Pancreas (tissue), 10 donors: ENCODE measurements at places on chromosomes 2 and 18.

- no peaks in the 10 kb centered on the region for H3K27me3 ChIP-seq
These were observed 40.2 kb upstream of the ITM2C start for GRCh38 chr2:230824406-230824978.

DNA sequence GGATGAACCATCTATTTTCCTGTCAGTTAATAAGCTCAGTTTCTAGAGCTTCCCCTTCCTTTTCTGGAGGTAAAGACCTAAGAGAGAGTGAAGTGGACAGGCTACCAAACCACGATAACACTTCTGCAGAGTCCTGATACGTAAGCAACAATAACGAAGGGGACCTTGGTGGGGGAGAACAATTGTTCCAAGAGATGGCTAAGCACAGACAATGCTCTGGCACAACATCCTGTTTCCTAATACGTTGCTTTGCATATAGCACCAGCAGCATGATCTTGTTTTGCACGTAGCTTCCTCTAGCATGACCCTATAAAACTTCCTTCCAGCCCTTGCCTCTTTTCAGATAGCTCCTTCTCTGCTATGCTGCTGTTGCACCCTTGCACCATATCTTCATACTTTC is 247.3 kb downstream of the RAD51AP2 start:
- H3K27me3 ChIP-seq, result no peaks in the 10 kb centered on the region
- H3K27ac ChIP-seq, result no peak overlapping the region
- H3K36me3 ChIP-seq, result no peaks in the 10 kb centered on the region
- no peak for DNase-seq
- no peaks in the 10 kb centered on the region for H3K4me1 ChIP-seq

DNA sequence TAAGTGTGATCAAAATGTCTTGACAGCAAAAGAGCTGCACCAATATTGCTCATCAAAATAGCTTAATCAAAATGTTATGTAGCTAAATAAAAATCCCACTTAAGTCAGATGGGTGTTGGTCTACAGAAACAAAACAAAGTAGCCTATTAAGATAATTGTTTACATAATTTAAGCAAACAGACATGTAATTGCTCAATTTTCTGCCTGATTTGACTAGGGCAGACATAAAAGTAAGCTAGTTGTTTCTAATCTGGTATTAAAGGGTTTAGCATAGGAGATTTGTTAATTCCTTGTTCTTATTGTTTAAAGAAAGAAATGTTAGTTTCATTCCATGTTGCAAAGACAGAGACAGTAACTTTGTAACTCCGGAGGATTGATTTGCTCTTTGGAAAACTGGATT is 11.5 kb upstream of the FEZ2 start:
- no peaks in the 10 kb centered on the region for H3K4me1 ChIP-seq
- DNase-seq, result no peak
- H3K36me3 ChIP-seq, result no peaks in the 10 kb centered on the region
- no peaks in the 10 kb centered on the region for H3K27me3 ChIP-seq
- H3K27ac ChIP-seq, result no peak overlapping the region
- H3K4me3 ChIP-seq, result no peak overlapping the region

- H3K27me3 ChIP-seq, result no peaks in the 10 kb centered on the region
- H3K36me3 ChIP-seq, result no peaks in the 10 kb centered on the region
- H3K27ac ChIP-seq, result no peak overlapping the region
- H3K4me3 ChIP-seq, result no peak overlapping the region
These were observed 1.4 kb upstream of the ZNF396 start for GRCh38 chr18:35378574-35378896.

DNA sequence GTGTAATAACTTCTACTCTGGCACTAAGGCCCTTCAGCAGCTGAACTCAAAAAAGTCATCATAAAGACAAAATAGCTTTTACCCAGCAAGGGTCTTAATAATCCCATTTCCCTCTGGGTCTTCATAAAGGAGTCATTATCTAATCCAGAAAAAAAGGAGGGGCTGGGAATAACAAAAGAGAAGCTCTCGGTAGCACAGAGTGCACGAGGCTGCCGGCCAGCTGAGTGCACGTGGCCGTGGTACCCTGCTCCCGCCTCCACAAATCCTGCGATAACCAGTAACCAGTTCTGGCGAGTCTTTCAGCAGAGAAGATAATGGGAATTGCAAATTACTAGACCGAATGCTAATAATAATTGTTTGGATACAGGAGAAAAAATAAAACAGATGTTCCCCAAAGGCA is 7.5 kb downstream of the NRP2 start:
- no peaks in the 10 kb centered on the region for H3K27me3 ChIP-seq
- H3K4me3 ChIP-seq, result no peak overlapping the region
- no peaks in the 10 kb centered on the region for H3K4me1 ChIP-seq
- no peak overlapping the region for H3K27ac ChIP-seq
- DNase-seq, result no peak
- H3K36me3 ChIP-seq, result no peaks in the 10 kb centered on the region

DNA sequence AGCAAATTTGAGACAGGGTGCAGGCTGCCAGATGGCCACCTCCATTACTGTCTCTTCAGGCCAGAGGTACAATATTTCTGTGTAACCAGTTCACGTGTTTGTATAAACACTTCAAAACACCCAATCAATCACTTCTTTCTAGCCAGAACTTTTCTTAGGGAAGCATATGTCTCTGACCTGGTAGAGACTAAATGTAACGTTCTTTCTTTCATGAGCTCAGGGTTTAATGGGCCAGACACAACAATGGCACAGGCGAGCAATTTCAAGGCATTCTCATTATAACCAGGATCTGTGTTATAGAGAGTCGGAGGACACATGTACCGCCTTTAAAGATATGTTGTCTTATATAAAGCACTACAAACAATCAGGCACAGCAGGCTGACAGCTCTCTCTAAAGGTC is 1846.4 kb upstream of the PIK3C3 start:
- no peaks in the 10 kb centered on the region for H3K27me3 ChIP-seq
- no peak for DNase-seq
- H3K4me1 ChIP-seq, result no peaks in the 10 kb centered on the region
- no peak overlapping the region for H3K4me3 ChIP-seq
- no peaks in the 10 kb centered on the region for H3K36me3 ChIP-seq

GRCh38 chr2:71419976-71420375 is 33.4 kb upstream of the DYSF start:
- no peak overlapping the region for H3K4me3 ChIP-seq
- H3K27me3 ChIP-seq, result no peaks in the 10 kb centered on the region
- H3K27ac ChIP-seq, result no peak overlapping the region
- DNase-seq, result no peak

GRCh38 chr2:20609995-20610357 is 40.9 kb downstream of the HS1BP3 start:
- no peaks in the 10 kb centered on the region for H3K4me1 ChIP-seq
- no peak overlapping the region for H3K4me3 ChIP-seq
- no peak overlapping the region for H3K27ac ChIP-seq
- no peaks in the 10 kb centered on the region for H3K27me3 ChIP-seq

- H3K4me3 ChIP-seq, result no peak overlapping the region
- no peaks in the 10 kb centered on the region for H3K4me1 ChIP-seq
- DNase-seq, result no peak
- H3K27ac ChIP-seq, result no peak overlapping the region
These were observed 168.5 kb upstream of the SLC39A10 start for GRCh38 chr2:195488567-195488966.

DNA sequence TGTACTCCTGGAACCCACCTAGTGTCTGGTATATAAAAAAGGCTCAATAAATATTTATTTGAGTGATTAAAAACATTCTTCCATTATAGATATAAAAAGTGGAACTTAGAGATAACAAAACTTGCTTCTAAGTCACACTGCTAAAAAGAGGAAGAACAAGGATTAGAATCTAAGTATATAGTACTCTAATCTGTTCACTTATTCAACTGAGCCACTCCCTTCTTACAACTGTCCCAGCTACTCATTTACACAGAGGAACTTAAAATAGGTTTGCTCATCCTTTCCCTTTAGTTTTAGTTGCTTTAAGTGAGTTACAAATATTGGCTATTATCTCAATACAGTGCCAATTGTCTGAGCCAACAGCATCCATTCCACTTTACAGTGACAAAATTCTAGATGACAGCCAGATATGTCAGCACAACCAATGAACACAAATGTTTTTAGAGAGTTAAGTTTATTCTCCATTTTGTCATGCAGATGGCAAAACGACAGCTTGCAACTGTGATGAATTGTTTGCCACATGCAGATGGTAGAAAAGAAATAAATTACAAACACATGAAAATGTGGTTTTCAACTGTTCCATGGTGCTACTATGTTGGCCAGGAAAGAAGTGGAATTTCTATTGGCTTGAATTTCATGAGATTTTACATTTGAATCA is 280.7 kb upstream of the ZC3H15 start:
- no peaks in the 10 kb centered on the region for H3K36me3 ChIP-seq
- no peaks in the 10 kb centered on the region for H3K4me1 ChIP-seq
- DNase-seq, result no peak
- no peak overlapping the region for H3K27ac ChIP-seq
- no peaks in the 10 kb centered on the region for H3K27me3 ChIP-seq

DNA sequence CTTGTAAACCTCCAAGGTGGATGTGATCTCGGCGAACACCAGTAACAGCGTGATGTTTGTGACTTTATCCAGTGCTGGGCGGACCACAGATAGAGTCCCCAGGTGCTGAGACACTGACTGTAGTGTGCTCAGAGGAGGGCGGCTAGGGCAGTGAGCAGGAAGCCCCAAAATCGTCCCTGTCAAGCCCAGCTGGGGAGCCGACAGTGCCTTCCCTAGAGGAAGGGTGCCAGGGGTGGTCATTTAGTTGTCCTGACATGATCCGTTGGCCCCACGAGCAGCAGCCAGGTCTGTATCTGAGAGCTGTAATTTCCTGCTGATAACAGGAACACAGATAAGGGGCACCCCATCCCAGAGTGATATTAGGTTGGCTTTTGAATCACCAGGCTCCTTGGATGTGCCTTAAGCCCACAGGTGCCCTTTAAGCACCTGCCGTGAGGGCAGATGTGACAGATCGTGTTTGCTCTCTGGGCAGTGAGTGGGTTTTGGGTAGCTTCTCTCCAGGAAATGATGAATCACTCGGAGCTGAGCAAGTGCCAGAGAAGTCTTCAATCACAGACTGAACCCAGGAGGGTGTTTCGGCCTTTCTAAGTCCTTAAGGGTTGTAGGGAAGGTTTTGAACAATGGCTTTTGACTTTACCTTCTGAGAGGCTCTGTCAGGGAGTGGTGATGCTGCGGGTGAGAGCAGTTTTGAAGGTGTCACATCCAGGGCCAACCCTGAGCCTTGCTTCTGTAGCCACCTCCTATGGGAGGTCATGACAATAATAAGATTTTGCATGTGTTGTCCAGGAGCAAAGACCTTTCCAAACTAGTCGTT is 7.7 kb downstream of the LPIN1 start:
- H3K4me3 ChIP-seq, result peak overlapping the region; percentile 3
- H3K27ac ChIP-seq, result peak overlapping the region; percentile 77
- peaks cover 18% of the 10 kb centered on the region for H3K4me1 ChIP-seq
- DNase-seq, result no peak
- no peaks in the 10 kb centered on the region for H3K36me3 ChIP-seq

GRCh38 chr2:208783184-208783583 is 376.6 kb downstream of the PTH2R start:
- DNase-seq, result no peak
- no peaks in the 10 kb centered on the region for H3K27me3 ChIP-seq
- no peak overlapping the region for H3K4me3 ChIP-seq
- no peak overlapping the region for H3K27ac ChIP-seq
- H3K4me1 ChIP-seq, result no peaks in the 10 kb centered on the region
- H3K36me3 ChIP-seq, result no peaks in the 10 kb centered on the region

- no peaks in the 10 kb centered on the region for H3K4me1 ChIP-seq
- H3K36me3 ChIP-seq, result no peaks in the 10 kb centered on the region
- no peak overlapping the region for H3K27ac ChIP-seq
These were observed 500.2 kb downstream of the EIPR1 start for GRCh38 chr2:2877427-2877826.

DNA sequence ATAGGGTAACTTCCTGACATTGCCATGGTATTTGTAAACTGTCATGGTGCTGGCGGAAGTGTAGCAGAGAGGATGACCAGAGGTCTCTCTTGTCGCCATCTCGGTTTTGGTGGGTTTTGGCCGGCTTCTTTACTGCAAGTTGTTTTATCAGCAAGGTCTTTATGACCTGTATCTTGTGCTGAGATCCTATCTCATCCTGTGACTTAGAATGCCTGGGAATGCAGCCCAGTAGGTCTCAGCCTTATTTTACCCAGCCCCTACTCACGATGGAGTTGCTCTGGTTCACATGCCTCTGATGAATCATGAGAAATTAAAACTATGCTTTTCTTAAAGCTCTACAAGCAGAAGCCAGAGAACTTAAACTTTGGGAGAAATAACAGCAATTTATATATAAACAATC is 12.7 kb upstream of the NFU1 start:
- H3K4me3 ChIP-seq, result no peak overlapping the region
- H3K27me3 ChIP-seq, result no peaks in the 10 kb centered on the region
- H3K27ac ChIP-seq, result no peak overlapping the region

GRCh38 chr2:201661366-201661765 is 18.1 kb upstream of the TMEM237 start:
- no peak for DNase-seq
- H3K4me3 ChIP-seq, result no peak overlapping the region
- no peaks in the 10 kb centered on the region for H3K27me3 ChIP-seq
- H3K27ac ChIP-seq, result no peak overlapping the region
- H3K4me1 ChIP-seq, result no peaks in the 10 kb centered on the region

- H3K4me1 ChIP-seq, result peaks cover 17% of the 10 kb centered on the region
- DNase-seq, result peak; percentile 46
- peak overlapping the region; percentile 88 for H3K4me3 ChIP-seq
- no peaks in the 10 kb centered on the region for H3K27me3 ChIP-seq
These were observed 514 bp downstream of the BCL2L11 start for GRCh38 chr2:111121028-111121827.

- H3K27ac ChIP-seq, result no peak overlapping the region
- H3K27me3 ChIP-seq, result no peaks in the 10 kb centered on the region
- H3K4me1 ChIP-seq, result peaks cover 7% of the 10 kb centered on the region
- H3K36me3 ChIP-seq, result no peaks in the 10 kb centered on the region
These were observed 169.2 kb downstream of the TGIF1 start for GRCh38 chr18:3619222-3619621.

- no peaks in the 10 kb centered on the region for H3K4me1 ChIP-seq
- no peaks in the 10 kb centered on the region for H3K36me3 ChIP-seq
- no peak overlapping the region for H3K4me3 ChIP-seq
- no peaks in the 10 kb centered on the region for H3K27me3 ChIP-seq
- no peak overlapping the region for H3K27ac ChIP-seq
These were observed 67.4 kb downstream of the TNP1 start for GRCh38 chr2:216792222-216793021.

GRCh38 chr2:176812246-176812775 is 400.3 kb upstream of the HNRNPA3 start:
- no peaks in the 10 kb centered on the region for H3K27me3 ChIP-seq
- H3K27ac ChIP-seq, result no peak overlapping the region
- H3K4me1 ChIP-seq, result peaks cover 7% of the 10 kb centered on the region
- no peak overlapping the region for H3K4me3 ChIP-seq
- H3K36me3 ChIP-seq, result no peaks in the 10 kb centered on the region
- no peak for DNase-seq

DNA sequence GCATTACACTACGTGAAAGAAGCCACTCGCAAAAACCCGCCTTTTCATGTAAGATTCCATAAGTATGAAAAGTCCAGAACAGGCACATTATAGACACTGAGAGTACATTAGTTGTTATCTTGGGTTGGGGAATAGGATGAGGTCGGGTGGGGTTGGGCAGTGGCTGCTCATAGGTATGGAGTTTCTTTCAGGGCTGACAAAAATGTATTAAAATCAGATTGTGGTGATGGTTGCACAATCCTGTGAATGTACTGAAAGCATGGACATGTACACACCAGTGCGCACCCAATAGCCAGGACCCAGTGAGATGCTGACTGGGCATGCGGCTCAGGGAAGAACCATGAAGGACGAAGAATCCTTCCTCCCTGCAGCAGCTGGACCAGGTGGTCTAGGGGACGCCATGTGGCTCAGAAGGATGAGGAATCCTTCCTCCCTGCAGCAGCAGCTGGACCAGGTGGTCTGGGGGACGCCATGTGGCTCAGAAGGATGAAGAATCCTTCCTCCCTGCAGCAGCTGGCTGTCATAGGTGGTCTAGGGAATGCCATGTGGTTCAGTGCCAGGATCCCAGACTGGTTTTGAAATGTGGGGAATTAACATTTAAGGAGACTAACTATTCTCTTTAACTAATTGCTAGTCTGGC is 50.1 kb downstream of the MBP start:
- no peaks in the 10 kb centered on the region for H3K36me3 ChIP-seq
- no peak overlapping the region for H3K4me3 ChIP-seq
- peaks cover 25% of the 10 kb centered on the region for H3K4me1 ChIP-seq
- H3K27ac ChIP-seq, result no peak overlapping the region
